ENCODE measurements at places on chromosomes 6 and 20.

DNA sequence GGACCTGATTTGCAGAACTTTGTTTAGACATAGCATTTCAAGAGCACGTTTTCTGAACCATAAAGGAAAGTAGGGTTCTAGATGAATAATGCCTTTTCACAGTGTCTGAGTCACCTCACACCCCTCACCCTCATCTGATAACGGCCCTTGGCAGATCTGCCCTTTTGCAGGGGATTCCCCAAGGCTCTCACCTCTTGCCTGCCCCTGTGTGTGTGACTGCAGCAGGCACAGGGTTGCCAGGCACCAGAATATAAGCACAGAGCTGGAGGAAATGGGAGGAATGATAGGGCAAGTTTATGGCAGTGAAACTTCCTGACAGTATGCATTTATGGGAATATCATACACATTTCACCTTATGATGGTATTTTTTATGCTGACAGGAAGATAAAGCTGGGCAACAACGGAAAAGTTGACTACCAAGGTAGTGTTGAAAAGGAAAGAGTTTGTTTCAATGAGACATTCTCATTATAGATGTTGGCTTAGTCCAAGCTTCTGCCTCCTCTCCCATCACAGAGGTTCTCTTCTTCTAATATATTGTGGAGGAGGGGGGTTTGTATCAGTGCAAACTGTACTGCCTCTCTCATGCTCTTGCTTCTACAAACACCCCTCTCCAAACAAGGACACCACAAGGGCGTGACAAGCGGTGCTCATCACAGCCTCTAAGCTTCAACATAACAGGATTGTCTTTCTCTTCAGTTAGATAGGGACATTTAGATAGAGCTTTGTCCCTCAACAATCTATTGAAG, 101.5 kb upstream of the BACH2 start:
- peak; percentile 14 for DNase-seq

GRCh38 chr6:51855310-51856082, 231.9 kb downstream of the PKHD1 start:
- peak; percentile 66 for DNase-seq

DNA sequence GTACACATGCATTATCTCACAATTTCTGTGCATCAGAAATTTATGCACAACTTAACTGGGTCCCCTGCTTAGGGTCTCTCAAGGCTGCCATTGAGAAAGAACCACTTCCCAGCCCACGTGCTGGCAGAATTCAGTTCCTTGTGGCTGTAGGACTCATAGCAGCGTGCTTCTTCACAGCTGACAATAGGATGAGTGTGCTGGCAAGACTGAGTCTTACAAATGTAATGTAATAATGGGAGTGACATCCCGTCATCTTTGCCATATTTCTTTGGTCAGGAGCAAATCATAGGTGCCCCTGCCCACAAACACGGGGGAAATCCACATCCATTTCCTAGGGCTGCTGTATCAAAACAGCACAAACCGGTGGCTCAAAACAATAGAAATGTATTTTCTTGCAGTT, 77.4 kb downstream of the FIG4 start:
- no peak for DNase-seq

GRCh38 chr6:105041880-105042279, 85.0 kb downstream of the LIN28B start:
- no peak for DNase-seq

GRCh38 chr20:24350923-24351368, 118.5 kb upstream of the SYNDIG1 start:
- DNase-seq = no peak

DNA sequence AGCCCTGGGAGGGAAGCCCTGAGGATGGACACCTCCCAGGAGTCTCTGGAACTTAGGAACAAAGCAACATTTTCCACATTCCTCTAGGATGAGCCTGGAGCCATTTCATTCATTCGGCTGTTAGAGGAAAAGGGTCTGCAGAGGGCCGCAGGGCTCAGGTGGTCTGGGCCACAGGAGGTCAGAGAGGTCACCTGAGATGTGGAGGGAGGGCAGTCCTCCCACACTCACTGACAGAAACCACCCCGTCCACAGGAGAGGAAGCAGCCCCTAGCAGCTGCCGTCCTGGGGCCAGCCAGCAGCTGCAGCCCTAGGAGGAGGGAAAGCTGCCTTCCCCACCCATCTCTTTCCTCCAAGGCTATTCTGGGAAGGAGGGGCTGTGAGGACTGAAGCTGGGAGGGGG, 207.0 kb downstream of the CDC5L start:
- DNase-seq = no peak

GRCh38 chr6:125512621-125513020, 210.9 kb upstream of the HDDC2 start:
- no peak for DNase-seq

All from SW480 (cell line).